ENCODE measurements at places on chromosomes 3 and 15. TPM values are rescaled to one million over a fixed set of nuclear protein-coding genes. Genes with fewer than 3 reads are reported as not detected.
A peak's percentile ranks its signal among the peaks of the same experiment; 100 is the strongest.

Gene DAZL
- not detected for total RNA-seq

DNA sequence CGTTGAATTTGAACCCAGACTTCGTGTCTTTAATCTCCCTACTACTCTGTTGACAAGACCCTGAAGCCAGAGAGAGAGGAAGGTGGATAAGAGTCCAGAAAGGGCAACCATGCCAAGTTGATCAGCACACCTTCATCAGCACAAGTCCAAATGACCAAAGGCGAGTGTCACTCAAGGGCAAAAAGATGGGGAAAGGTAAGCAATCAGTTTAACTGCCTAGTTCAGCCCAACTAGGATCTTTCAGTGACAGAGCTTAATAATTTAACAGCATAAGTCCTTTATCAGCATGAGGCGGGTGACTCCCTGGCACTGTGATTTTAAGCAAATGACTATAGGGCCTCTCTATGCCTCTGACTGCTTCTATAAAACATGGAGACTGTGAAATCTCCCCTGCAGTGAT lies 6.2 kb downstream of the SUCLG2 start:
- DNase-seq, result no peak

DNA sequence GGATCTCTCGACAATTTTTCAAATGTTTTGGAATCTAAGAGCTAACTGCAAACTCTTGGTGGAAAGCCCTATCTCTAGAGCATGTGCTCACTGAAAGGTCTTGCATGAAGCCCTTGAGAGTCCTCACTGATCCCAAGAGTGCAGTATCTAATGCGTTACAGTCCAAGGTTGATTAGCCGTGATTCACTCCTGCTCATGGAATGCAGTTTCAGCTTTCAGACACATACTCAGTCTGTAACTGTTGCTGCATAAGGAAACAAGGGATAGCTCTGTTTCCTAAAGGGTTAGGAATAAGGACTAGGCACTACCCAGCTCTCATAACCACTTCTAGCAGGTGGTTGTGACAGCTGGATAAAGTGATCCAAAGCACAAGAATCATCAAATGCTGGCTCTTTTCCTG lies 687.4 kb upstream of the CFAP20DC start:
- no peak for DNase-seq

Gene ERICH6
- not detected for total RNA-seq

GRCh38 chr3:193776626-193777358 lies 183.8 kb downstream of the OPA1 start:
- no peak for DNase-seq

Gene FETUB
- total RNA-seq, result not detected

DNA sequence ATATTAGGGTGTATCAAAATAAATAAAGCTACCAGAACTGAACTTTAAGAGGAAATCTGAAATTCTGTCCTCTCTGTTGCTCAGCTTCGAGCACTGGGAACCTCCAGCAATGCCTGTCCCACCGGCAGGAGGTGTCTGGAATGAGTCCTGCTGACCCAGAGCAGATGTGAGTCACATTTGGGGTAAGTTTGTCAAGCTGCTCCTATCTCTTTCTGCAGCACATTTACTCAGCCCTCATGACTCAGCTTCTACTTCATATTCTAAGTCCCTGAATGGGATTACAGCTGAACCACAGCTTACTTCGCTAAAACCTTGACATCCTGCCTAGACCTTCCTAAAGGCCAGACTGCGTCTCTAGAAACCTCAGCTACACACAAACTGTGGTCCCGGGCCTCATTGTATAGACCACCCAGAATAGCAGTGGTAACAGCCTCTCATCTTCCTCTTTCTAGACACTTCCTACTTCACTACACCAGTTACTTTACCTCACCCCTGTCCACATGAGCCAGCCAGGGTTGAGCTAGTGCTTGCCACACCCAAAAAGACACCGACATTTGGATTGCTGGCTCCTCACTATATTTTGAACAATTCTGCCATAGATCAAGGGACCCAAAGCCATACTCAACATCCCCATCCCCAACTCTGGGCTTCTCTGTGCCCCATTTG lies 109.6 kb upstream of the TMCO5A start:
- DNase-seq, result peak; percentile 96

Gene MYH15
- 0.30 TPM for total RNA-seq

- DNase-seq, result no peak
These were observed 169.0 kb upstream of the TSC22D2 start for GRCh38 chr3:150238995-150239619.

Gene GHRL
- total RNA-seq, result 0.41 TPM

Gene WDR49
- total RNA-seq, result not detected

DNA sequence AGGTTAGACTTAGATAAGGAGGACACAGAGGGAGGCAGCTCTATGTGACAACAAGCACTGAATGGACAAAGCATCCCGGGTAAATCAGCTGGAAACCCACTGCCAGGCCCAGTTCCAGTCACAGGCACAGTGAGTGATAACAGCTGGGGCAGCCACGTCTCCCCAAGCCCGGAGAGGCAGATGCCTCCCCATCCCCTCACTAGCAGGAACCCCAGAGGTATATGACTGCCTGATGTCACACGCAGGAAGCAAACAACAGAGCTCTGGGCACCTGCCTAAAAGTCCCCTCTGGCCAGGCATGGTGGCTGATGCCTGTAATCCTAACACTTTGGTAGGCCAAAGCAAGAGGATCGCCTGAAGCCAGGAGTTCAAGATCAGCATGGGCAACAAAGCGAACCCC lies 18.2 kb downstream of the C15orf62 start:
- DNase-seq, result no peak

DNA sequence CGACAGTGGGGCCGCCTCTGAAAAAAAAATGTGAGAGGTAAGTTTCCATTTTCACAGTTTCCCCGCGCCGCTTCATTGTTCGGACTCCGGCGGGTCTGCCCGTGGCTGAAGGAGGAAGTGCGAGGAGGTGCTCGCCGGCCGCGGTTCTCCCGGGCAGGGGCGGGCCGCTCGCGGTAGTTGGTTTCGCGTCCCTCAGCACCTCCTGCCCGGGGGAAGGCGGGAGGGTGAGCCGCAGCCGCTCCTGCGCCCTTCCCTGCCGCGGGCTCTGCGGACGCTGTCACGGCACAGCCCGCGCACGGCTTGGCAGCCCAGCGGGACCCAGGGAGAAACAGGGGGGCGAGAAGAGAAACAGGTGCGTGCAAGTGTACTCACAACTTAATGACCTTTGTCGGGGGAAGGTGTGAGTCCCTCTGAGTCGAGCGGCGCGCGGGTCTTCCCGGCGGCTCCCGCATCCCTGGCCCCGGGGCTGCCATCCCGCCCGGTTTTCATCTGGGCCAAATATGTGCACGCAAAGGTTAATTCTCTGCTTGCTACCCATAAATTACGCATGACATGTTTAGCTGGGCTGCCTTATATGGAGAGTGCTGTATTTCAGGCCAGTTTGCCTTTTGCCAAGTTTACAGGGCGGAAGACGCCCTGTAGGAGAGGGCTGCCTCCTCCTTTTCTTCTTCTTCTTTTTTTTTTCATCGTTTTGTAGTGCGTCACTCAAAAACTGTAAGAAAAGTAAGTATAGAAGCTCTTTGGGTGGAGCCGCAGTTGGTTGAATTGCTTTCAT lies 514 bp downstream of the MBNL1 start:
- DNase-seq, result peak; percentile 93

DNA sequence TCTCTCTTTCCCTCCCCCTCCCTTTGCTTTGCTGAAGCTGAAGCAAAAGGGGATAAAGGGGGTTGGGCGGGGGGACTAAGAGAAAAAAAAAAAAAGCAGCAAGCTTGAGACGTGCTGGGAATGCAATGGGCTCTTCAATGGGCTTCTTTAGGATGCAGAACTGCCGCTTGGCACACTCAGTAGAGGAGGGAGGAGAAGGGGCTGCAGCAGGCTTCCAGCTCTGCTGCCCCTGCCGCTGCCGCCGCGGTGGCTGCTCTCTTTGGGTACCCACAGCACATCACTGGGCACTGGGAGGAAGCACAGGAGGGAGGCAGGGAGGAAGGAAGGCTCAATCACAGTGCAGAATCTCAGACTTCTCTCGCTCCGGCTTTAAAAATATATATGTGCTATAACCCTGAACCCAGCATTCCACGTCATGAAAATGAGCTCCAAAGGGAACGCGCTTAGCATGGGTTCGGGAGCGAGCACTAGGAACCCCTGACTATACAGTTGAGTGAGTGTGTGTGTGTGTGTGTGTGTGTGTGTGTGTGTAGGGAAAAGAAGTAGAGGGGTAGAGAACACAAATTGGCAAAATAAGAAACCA lies 3.5 kb downstream of the SLITRK3 start:
- DNase-seq, result no peak

- DNase-seq, result peak; percentile 39
These were observed 28.1 kb downstream of the EXOG start for GRCh38 chr3:38524141-38524739.

- DNase-seq, result no peak
These were observed 87.5 kb downstream of the NEK10 start for GRCh38 chr3:27281671-27282150.

Gene SLC9C1
- total RNA-seq, result not detected

Gene MRPL3
- total RNA-seq, result 125 TPM

DNA sequence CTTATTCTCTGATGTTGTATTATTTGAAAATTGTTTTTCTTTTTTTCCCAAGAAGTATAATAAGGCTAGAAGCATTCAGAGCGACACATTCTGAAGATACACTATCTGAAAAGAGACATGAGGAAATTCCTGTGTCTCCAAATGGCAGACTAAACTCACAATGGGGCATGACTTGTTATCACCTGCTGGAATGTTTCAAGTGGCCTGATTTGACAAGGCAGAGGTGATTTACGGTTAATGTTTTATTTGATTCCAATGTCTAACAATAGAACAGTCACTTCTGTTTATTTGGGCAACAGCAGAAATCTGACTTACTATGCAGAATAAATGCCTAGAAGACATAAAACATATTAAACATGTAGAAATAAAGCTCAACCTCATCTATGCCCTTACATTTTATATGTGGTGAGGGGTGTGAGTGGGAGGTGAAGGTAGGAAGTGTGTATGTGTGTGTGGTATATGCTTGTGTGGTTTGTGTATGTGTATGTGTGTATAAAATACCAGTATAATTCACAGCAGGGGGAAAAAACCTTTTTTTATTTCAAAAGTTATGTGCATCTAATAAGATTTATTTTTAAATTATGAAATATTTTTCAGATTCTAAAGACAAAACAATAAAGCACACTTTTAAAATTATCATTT lies 1051.7 kb downstream of the ROBO2 start:
- no peak for DNase-seq

DNA sequence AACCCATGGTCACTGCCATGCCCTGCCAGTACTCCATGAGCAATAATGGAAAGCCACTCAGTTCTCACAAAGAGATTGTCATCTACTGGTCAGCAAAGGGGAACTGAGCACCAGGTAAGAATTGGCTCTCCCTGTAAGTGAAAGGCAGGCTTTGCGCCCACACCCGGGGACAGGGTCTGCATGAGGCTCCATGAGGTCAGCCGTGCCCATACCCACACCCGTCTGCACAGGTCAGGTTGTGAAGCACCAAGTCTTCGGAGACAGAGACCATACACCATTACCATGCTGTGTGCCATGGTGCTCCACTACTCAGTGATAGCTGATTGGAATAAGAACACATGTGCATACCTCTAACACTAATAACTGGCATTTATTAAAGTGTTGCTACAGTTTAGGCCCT lies 322.9 kb downstream of the EPHB1 start:
- no peak for DNase-seq

- DNase-seq, result no peak
These were observed 988 bp upstream of the CHSY1 start for GRCh38 chr15:101252836-101253235.

Gene PLS1
- 1.4 TPM for total RNA-seq

- no peak for DNase-seq
These were observed 7.1 kb downstream of the SATB1 start for GRCh38 chr3:18417904-18418572.

Gene ZNF385D
- total RNA-seq, result 3.0 TPM

DNA sequence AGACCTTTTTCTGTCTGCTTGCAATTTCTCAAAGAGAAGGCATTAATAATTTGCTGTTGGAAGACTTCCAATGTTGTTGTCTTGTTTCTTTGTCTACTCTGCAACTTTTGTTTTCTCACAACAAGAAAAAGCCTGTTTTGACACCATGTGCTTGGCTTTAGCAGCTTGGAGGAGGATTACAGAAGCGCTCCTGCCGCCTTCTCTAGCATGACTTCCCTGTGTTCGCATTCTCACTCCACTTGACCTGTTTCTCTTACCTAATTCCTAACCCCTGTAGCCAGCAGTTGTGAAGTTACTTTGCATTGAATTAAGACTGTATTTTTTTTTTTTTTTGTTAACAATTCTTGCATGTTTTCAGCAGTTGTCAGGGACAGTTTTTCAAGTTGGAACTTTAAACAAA lies 235.3 kb upstream of the GOLIM4 start:
- no peak for DNase-seq

DNA sequence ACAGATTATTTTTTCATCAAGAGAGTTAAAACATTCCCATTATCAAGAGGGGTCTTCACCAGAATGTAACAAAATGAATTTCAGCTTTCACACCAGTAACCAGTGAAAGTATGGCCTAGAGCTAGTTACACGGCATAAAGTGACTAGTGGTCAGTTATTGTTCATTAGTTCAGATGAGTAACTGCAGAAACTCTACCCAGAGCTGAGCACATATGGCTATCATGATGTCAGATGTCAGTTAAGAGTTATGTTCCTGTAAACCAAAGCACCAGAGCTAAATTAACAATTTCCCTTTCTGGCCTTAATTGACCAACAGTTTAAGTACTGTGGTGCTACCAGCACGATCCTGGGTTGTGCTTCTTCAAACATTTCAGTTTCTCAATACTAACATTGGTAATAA lies 6.6 kb upstream of the MRPS25 start:
- DNase-seq, result no peak

- DNase-seq, result no peak
These were observed 15.7 kb downstream of the UBAP1L start for GRCh38 chr15:65099336-65099735.

Gene GPR87
- not detected for total RNA-seq

- no peak for DNase-seq
These were observed 439.9 kb upstream of the RBMS3 start for GRCh38 chr3:28840976-28841376.

- DNase-seq, result no peak
These were observed 12.3 kb downstream of the ETFA start for GRCh38 chr15:76298986-76299385.

- no peak for DNase-seq
These were observed 15.0 kb downstream of the DENND4A start for GRCh38 chr15:65777053-65777452.

Gene SPINK8
- total RNA-seq, result not detected

Gene CD80
- total RNA-seq, result not detected

Gene CCRL2
- total RNA-seq, result not detected

GRCh38 chr3:39808467-39809180 lies 785 bp upstream of the MYRIP start:
- DNase-seq, result no peak

GRCh38 chr3:150889106-150889505 lies 16.1 kb downstream of the MINDY4B start:
- no peak for DNase-seq

GRCh38 chr3:127451321-127451720 lies 139.2 kb downstream of the TPRA1 start:
- DNase-seq, result no peak

Measured in HFFc6 (cell line).